M059J (cell line): ENCODE measurements at places on chromosomes 7 and 10.

DNA sequence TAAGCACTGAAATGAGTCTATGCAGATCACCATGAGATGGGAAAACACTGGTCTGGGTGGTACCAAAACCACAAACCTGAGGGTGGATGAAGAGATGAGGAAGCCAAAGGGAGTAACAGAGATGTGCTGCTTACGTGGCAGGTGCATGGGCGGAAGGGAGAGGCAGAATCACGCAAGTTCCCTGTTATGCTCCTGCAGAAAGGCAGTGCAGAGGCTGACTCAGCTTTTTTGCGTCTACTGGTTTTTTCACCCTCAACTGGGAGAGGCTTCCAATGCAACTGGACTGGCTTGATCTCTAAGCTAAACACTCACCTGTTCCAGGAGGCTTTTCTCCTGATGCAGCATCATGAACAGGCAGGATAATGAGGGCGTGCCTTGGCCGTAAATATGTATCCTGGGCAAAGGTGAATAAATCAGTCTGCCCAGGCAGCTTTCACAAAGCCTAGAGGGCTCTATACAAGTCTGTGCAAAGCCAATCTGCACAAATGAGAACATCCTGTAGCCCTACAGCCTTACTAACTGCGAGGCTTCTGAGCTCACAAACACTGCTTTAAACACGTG is 95.4 kb upstream of the AFAP1L2 start:
- no peak for DNase-seq

DNA sequence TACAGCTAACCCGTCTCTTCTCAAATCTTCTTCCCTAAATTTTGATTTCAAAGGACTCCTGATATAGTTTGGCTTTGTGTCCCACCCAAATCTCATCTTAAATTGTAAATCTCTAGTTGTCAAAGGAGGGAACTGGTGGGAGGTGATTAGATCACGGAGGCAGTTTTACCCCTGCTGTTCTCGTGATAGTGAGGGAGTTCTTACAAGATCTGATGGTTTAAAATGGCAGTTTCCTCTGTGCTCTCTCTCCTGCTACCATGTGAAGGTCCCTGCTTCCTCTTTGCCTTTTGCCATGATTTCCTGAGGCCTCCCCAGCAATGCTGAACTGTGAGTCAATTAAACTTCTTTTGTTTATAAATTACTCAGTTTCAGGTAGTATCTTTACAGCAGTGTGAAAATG is 269.3 kb downstream of the POLR1F start:
- DNase-seq = no peak

GRCh38 chr10:63465293-63466143 is at the start of gene JMJD1C:
Gene JMJD1C, minus strand, starts transcription at chr10:63465977. Its CDS starts 315 bp downstream, at chr10:63465662.
- peak; percentile 77 for DNase-seq

DNA sequence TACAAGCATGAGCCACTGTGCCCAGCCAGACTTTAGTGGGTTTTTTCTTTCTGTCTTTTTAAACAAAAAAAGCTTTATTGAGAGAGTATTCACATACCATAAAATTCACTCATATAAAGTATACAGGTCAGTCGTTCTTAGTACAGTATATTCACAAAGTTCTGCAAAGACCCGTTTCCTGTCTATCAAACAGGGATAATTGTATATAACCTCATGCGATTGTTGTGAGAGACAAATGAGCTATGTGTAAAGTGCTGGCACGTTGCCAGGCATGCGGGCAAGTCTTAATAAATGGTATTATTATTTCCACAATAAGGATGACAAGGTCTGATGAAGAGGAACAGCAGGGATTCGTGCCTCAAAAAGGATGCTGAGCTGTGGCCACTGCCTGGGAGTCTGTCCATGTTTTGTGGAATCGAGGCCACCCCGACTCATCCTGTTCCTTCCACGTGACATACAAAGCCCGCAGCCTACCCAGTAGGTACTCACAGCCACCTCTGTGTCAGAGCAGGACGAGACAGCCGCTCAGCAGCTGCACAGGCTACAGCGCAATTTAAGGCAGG is 51.6 kb downstream of the SMKR1 start:
- peak; percentile 77 for DNase-seq

DNA sequence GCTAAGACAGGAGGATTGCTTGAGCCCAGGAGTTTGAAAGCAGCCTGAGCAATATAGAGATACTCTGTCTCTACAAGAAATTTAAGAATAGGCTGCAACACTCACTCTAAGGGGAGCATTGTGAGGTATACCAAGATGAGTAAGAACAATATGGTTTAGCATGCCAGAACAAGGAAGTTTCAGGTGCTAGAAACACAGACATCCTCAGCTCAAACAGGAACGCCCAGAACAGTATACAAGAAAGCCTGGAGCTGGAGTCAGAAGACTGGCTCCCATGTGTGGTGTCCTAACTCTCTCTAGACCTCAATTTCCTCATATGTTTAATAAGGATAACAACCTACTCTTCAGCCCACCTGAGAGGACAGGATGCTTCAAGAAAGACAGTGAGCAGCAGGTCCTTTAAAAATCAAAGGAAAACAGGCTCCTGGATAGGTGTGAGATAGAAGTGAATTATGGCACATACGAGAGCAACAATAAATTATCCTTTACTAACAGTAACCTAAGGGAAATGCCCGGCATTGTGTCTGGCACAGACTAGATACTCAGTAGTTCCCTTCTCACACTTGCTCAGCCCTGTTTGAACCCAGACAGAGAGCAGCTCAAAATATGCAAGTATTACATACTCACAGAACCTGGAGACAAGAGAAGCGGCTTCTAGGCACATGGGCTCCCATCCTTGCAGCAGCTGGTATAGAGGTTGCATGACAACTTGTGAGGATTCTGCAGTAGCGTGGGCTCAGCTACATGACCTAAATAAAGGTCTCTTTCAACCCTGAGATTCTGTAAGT is 45.4 kb downstream of the KAT6B start:
- DNase-seq = no peak

DNA sequence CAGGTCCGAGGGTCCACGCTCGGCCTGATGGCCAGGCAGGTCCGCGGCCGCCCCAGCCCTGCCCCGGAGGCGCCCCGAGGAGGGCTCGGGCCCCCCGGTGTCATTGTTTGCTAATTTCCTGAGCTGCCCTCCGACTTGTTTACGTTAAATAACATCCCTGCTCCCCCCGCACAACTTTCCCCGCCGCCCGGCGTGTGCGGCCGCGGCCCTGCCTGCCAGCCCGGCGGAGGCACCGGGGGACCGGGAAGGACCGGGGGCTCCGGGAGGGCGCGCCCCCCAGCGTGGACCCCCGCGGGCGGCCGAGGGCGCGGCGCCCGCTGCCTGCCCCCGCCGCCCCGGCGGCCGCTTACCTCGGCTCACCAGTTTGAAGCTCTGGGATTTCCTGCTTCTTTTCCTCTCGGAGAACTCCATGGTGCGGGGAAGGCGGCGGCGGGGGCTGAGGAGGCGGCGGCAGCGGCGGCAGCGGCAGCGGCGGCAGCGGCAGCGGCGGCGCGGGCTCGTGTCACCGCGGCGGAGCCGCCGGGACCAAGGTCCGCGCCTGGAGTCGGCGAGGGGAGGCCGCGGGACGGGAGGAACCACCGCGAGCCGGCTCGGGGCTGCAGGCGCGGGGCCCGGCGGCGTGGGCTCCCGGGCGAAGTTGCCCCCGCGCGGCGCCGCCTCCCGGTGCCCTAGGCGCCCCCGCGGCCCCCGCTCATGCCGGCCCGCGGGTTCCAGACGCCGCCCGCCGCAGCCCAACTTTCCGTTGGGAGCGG is 515 bp downstream of the BEND7 start:
- no peak for DNase-seq

DNA sequence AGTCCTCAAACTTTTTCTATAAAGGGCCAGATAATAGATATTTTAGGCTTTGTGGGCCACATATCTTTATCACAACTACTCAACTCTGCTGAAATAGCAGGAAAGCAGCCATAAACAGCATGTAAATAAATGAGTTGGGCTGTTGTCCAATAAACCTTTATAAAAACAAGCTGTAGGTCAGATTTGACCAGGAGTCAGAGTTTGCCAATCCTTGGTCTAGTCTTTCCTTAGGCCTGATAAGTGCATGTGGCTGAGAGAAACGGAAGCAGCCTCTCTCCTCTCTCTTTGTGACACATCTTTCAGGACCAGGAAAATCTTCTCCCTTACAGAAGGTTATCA is 724.5 kb downstream of the GRID1 start:
- DNase-seq = peak; percentile 76

DNA sequence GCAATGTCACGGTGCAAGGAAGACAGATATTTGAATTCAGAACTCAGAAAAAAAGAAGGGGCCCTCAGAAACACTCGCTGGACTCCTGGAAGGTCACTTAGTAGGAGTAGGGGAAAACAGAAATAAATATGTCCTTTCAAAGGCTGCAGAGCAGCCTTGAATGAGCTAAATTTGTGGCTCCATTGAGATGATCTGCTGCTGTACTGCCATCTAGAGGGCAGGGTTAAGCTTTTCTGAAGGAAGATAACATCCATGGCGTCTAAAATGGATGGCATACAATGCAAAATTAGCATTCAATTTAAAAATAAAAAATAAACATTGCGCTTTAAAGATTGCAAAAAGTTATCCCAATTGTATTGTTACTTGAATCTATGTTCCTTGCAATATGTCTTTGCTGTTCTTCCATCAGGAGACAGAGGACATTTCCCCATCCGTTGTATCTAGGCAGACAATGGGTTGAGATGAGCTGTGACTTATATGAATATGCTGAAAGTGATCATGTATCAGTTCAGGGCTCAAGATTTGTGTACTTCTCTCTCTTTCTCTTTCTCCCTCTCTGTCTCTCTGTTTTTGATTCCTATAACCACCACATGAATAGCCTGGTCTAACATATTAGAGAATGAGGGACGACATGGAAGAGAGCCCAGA is 642.2 kb downstream of the SH2D4B start:
- peak; percentile 19 for DNase-seq

GRCh38 chr10:75911426-75911825 is 480.0 kb downstream of the LRMDA start:
- peak; percentile 37 for DNase-seq

GRCh38 chr7:80145780-80146422 is 11.3 kb downstream of the GNAI1 start:
- peak; percentile 84 for DNase-seq

GRCh38 chr7:39272111-39272510 is 294.1 kb upstream of the YAE1 start:
- no peak for DNase-seq
